ENCODE measurements at places on chromosomes 12 and 14.
A peak's percentile ranks its signal among the peaks of the same experiment; 100 is the strongest.

DNA sequence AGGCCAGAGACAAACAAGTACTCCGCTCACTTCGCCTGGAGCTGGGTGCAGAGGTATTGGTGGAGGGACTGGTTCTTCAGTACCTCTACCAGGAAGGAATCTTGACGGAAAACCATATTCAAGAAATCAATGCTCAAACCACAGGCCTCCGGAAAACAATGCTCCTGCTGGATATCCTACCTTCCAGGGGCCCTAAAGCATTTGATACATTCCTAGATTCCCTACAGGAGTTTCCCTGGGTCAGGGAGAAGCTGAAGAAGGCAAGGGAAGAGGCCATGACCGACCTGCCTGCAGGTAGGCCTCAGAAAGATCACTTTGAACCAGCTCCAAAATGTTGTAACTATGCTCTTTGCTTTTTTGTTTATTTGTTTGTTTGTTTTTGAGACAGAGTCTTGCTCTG lies 1.6 kb downstream of the CRADD start:
- no peak for DNase-seq

DNA sequence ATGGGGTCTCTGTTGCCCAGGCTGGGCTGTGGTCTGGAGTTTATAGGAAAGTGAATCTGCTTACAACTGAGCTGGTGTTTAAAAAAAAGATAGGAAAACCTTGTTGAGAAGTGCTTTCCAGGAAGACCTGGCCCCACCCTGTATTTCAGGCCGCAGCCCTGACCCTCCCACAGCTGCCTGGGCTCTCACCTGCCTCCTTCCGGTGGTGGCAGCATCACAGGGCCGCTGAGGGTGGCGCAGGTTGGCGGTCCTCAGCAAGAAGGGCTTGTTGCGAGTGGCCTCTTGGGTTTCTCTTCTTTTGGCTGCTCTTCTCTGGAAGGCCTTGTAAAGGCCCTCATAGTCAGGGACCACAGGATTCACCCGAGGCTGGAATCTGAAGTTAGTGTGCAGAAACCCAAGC lies 7.7 kb downstream of the FAM161B start:
- no peak for DNase-seq

- no peak for DNase-seq
Observed at GRCh38 chr12:95731519-95731958, 59.0 kb downstream of the NTN4 start.

- peak; percentile 72 for DNase-seq
Observed at GRCh38 chr14:50082784-50083466, 33.4 kb downstream of the VCPKMT start.

- no peak for DNase-seq
Observed at GRCh38 chr12:50402264-50403000, 1.7 kb downstream of the LARP4 start.

DNA sequence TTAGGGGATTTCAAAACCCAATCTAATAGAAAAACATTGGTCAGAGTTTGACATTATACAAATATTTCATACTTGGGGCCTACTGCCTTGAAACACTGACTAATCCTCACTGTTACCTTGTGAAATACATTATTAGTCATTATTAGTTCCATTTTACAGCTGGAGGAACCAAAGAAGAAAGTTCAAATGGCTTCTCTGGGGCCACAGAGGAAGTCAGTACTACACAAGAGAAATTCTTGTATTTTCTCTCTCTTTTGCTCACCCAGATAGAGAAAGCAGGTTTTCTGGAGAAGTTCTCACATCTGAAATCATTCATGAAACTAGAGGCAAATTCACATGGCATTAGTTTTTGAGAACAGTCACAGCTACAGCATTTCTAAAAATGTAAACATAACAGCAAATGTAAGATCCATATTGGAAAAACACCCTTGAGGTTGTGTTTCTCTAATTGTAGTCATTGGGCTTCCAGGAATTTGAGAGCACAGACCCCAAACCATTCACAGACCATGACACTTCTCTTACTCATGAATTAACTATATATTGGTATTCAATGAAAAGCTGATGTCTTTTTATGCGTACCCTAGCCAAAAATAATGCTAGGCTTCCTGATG lies 83.0 kb downstream of the LLPH start:
- DNase-seq, result no peak

DNA sequence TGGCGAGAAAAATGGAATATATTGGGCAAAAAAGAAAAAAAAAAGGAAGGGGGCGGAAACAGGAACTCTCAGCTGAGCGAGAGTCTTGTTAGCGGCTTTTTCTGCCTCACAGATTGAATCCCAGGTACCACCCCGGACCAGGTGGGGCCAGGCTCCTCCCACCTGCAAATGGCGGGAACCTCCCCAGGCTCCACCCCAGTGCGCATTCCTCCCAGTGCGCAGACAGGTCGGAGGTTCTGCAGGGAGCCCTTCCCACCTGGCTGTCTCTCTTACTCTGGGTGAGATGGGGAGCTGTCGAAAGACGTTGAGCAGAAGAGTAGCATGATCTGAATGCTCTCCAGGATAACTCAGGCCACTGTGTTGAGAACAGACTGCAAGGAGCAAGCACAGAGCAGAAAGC lies 57.0 kb upstream of the ETV6 start:
- no peak for DNase-seq

DNA sequence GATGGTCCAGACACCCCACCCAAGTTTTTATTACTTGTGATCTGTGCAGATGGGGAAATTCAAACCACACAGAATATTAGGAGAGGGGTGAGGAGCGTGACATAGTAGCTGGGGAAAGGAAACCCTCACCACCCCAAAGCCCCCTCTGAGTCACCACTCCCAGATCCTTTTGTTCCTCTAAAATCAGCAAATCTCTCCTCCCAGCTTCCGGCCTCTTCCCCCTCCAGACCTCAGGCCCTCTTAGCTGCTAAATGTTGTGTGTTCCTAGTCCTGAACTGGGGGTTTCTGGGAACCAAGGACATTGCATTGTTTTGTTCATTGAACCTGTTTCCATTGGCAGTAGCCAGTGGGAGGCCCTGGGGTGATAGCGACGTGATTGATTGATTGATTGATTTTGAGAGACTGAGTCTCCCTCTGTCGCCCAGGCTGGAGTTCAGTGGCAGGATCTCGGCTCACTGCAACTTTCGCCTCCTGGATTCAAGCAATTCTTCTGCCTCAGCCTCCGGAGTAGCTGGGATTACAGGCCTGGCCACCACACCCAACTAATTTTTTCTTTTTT lies 5.9 kb upstream of the ORAI1 start:
- DNase-seq, result no peak

- no peak for DNase-seq
Observed at GRCh38 chr12:34625116-34625515, 602.8 kb downstream of the ALG10 start.

DNA sequence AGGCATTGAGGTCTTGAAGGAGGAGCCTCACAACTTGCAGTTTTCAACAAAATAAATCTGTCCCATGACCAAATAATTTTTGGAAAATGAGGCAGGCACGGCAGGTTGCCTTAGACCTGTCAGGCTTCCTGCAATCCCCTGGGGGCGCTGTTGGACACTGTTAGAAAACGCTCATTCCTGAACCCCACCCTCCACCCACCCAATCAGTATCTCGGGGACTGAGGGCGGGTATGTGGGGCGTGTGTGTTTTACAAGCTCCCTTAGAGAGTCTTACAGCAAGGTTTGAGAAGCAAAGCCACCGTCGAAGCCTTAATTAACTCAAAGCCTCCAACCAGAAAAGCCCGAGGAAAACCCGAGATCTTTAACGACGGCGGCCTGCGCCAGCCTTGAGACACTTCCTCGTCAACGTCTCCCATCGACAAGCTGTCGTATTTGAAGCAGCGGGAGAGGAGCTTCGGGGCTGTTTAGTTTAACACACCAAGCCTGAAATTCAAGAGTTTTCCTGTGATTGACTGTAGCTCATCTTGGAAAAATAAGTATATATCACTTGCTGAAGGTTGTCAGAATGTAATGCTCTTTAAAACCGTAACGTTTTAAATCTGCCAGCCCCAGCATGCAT lies 123.0 kb downstream of the GLT1D1 start:
- DNase-seq, result no peak

- DNase-seq, result no peak
Observed at GRCh38 chr12:53887006-53887405, 51.6 kb upstream of the HOXC13 start.

- DNase-seq, result no peak
Observed at GRCh38 chr12:70837026-70837425, 83.5 kb downstream of the PTPRR start.

GRCh38 chr12:44511289-44511688 lies 364.8 kb downstream of the NELL2 start:
- DNase-seq, result no peak

DNA sequence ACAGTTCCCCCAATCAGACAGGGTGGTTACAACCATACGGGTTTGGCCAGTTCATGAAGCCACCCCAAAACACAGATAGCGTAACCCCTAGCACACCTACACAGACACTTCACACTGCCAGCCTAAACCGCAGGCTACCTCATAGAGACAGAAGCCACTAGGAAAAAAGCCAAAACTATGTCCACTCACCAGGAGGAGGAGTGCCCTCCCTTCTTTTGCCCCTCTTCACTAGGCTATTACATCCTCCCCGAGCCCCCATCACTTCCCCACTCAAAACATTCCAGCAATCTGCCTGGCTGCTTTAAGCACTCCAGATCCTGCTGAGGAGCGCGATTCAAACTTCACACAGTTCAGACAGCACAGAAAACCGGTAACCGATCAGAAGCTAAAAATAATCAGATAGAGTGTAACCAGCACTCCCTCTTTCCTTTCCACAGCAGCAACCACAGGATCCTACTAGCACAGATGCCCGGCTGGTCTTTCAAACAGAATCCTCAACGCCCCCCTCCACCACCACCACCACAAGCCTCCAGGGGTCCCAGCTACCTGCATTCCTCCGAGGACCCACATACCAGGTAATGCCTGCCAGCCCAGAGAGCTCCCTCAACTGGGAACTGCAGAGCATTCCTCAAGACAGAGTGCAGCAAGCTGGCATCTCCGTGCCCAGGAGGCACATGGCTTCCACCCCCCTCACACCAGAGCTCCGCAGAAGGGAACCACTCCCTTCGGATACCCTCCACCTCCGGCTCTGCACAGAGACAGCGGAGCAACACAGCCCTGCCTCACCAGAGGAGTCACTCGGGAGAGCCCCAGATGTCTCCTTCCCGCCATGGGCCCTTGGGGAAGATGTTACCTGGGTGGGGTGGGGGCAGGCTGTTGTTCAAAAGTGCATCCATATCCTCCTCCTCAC lies 1.5 kb downstream of the CHD4 start:
- DNase-seq, result no peak

- no peak for DNase-seq
Observed at GRCh38 chr14:39419272-39419671, 13.0 kb downstream of the FBXO33 start.

- DNase-seq, result no peak
Observed at GRCh38 chr12:47763481-47764346, 5.0 kb upstream of the RAPGEF3 start.

DNA sequence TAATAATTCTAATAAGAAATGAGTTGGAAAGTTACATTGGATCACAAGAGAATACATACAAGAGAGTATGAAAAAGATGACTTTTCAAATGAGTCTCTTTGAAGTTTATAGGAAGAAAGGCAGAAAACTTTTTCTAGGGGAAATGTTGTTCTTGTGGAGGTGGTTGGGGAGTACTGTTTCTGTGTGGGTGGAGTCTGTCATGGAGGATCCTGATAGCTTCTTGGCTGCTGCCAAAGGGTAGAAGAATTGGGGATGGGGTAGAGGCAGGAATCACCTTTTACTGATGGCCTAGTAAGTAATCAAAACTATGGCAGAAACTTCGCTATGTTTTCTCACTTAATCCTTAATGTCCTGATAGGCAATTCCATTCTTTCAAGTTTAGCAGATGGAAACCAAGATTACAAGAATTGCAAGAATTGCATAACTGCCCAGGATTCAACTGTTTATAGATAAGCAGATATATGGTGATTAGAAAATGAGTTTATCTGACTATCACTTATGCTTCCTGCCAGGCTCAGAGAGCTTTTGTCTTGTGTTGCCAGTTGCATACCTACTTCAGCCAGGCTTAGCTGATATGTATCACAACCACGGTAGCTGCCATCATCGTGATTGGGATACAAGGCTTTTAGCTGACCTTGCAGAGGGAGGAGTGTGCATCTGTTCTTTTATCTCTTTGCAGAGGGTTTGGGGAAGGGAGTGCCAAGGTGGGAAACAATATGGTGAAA lies 463.9 kb downstream of the TMTC2 start:
- no peak for DNase-seq

DNA sequence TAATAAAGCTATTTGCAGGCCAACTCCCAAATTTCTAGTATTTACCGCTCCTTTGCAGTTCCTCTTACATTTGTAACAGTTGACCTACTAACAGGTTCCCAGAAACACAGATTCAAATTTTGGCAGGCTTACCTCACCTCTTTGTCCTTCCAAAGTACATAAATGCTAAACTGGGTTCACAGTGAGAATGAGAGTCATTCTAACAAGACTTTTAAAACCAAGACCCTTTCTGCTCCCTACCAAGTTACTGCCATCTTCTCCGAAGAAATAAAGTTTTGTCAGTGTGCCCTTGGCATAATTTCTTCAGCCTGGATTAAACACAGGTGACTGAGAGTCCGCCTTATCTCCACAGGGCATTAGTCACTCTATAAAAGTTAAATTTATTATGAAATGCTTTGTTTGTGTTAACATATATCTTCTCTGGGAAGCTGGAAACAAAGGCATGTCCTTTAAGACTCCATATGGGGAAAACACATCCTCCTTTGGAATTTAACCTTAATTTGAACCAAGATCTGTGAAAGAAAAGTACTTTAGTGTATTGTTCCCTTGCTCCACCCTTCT lies 28.2 kb downstream of the FOXA1 start:
- DNase-seq, result no peak

- DNase-seq, result no peak
Observed at GRCh38 chr12:94374124-94374523, 85.5 kb downstream of the CEP83 start.

GRCh38 chr12:31872831-31873604 lies 86.2 kb upstream of the RESF1 start:
- no peak for DNase-seq

DNA sequence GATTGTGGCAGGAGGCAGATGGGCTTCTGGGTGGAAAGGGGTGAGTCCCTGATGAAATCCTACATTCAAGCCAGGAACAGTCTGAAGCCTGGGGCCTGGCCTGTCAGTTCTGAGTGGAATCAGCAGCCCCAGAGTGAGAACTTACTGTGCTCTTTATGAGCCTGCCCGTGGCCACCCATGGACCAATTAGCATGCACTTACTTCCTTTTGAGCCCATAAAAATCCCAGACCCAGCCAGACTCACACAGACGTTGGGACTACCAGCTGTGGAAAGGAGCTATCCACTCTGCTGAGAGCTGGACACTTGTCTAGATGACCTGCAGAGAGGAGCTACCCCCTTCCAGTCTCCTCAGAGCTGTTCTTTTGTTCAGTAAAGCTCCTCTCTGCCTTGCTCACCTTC lies 104.5 kb downstream of the MNAT1 start:
- DNase-seq, result no peak

- no peak for DNase-seq
Observed at GRCh38 chr12:101854747-101855146, 22.6 kb upstream of the DRAM1 start.

DNA sequence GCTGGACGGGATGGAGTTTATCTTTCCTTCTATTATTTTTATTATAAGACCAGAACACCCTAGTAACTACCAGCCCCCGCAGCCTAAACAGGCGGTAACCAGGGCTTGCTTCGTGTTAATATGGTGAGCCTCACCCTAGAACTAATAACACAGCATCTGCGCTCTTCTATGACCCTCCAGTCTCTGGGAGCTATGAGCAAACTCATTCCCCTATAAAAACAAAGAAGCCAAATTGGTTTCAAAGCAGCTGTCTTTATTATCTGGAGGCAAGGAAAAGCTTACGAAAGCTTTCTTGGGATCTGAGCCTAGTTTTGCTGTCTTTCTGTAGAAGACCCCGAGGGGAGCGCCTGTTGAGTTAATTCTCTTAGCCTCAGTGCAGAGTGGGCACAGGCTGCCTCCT lies 85.0 kb downstream of the TBX5 start:
- no peak for DNase-seq

- DNase-seq, result no peak
Observed at GRCh38 chr12:129534966-129535750, 368.7 kb downstream of the TMEM132D start.

Measured in stimulated activated CD8-positive, alpha-beta memory T cell treated with anti-CD3 and anti-CD28 coated beads, Interleukin-7, amount 100 ng/mL, for 24 hours (primary cell).